ENCODE measurements at places on chromosomes 11 and 22. TPM values are rescaled to one million over a fixed set of nuclear protein-coding genes. Genes with fewer than 3 reads are reported as not detected.
A peak's percentile ranks its signal among the peaks of the same experiment; 100 is the strongest.

MRGPRF gene
- total RNA-seq: 0.50 TPM

CRYBB3 gene
- total RNA-seq: 2.1 TPM

DEPDC7 gene
- total RNA-seq: 1.2 TPM

OSBP gene
- total RNA-seq: 40.4 TPM

DNA sequence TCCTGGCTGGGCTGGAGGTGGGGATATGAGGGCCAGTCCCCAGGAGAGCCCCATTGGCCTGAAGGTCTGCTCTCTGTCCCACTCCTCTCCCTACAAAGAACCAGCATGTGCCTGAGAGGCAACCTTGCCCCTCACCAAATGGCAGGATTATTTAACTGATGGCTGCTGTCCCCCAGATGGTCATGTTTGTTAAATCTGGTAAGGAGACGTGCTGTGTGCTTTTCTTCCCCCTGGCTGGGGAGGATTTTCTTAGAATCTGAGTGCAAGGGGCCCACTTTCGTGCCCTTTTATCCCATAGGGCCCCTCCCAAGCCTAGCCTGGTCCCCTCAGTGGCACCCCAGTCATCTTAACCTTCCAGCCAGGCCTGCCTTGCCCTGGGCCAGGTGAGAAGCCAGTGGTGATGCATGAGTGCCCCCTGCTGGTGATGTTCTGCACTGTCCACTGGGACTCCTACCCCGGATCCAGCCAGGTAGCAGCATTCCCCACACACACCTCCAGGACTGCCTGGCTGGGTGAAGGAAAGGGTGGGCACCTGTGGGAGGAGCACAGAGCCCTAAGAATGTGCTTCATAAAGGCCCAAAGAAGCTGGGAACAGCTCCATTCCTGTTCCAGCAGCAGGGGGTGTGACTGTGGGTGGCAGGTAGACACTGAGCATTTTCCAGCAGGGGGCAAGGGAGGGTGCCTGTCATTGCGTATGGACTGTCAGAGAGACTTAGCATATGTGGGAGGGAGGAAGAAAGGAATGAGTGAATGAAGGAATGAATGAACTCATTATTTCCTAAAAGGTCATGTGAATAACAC lies 28.9 kb downstream of the MFNG start:
- no peak overlapping the region for H3K4me3 ChIP-seq
- peak; percentile 61 for DNase-seq
- peaks cover 27% of the 10 kb centered on the region for H3K4me1 ChIP-seq
- H3K27me3 ChIP-seq: no peaks in the 10 kb centered on the region

DNA sequence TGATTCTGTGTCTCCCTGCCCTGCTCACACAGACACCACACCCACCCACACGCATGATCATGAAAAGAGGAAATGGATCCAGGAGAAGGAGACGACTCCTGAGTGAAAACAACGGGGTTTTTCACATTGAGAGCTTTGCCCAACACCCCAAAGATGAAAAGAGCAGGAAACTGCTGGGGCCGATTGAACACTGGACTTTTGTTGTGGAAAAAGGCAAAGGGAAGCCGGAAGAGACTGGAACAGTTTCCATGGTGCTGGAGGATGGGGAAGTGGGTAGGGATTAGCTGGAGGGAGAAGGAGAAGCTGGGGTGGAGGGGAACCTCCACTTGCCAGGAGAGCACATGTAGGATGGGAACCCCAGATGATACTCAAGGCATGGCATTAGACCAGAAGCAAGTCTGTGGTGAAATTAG lies 5.2 kb upstream of the SLC43A3 start:
- H3K36me3 ChIP-seq: no peaks in the 10 kb centered on the region
- no peak overlapping the region for H3K27ac ChIP-seq
- H3K27me3 ChIP-seq: no peaks in the 10 kb centered on the region

- no peaks in the 10 kb centered on the region for H3K4me1 ChIP-seq
- no peaks in the 10 kb centered on the region for H3K27me3 ChIP-seq
- H3K36me3 ChIP-seq: no peaks in the 10 kb centered on the region
- H3K27ac ChIP-seq: no peak overlapping the region
- H3K4me3 ChIP-seq: no peak overlapping the region
- DNase-seq: no peak
These were observed 12.9 kb downstream of the GNB1L start for GRCh38 chr22:19841641-19842392.

DNA sequence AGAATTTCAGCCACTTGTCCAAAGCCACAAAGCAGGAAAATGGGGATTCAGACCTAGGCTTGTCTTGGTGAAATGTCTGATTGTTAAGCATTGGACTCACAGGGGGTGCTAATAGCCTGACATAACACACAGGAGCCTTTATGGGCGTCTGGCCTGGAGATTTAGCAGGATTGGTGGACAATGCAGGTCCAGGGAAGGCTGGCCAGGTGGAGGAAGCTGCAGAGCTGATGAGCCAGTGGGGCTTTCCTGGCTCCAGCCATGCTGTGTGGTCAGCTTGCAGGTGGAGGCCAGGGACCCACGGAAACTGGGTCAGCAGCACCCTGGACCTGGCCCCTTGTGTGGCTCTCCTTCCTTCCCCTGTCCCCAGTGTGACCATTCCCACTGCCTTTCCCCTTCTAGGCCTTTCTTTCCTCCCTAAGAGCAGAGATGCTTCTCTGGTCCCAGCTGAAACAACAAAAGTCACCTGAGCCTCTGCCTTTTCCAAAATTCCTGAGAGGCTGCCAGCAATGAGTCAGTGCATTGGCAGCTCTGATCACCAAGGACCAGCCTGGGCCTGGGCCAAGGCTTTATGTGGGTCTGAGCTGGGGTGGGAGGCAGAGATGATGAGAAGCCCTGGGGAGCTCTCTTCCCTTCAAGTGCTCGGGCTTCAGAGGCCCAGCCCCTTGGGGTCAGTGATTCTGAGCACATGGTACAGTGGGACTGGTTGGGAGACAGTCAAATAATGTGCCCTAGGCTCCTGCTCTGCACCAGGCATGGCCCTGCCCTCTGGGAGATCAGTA lies 85.2 kb downstream of the CCDC81 start:
- H3K4me3 ChIP-seq: no peak overlapping the region
- H3K36me3 ChIP-seq: no peaks in the 10 kb centered on the region
- H3K4me1 ChIP-seq: peaks cover 31% of the 10 kb centered on the region
- no peaks in the 10 kb centered on the region for H3K27me3 ChIP-seq

GRCh38 chr11:45158891-45159605 lies 12.6 kb downstream of the PRDM11 start:
- H3K4me1 ChIP-seq: no peaks in the 10 kb centered on the region
- H3K27me3 ChIP-seq: no peaks in the 10 kb centered on the region
- H3K4me3 ChIP-seq: no peak overlapping the region

DNA sequence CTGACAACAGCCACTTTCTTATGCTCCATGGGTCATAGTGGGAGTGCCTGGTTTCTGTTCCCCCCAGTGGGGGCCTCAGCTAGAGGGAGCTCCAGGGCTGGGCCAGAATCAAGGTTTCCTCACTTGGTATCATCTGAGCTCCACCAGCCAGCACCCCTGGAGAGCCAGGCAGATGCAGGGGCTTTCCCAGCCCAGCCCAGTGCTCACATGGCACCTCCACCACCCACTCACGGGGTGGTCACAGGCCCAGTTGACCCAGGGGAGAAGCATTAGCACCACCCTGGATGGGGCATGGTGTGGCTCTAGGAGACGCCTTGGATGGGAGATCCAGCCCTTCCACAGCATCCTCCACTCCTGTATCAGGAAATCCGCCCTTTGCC lies 24.1 kb upstream of the WNT7B start:
- no peaks in the 10 kb centered on the region for H3K27me3 ChIP-seq
- no peak overlapping the region for H3K27ac ChIP-seq
- H3K4me3 ChIP-seq: no peak overlapping the region
- H3K4me1 ChIP-seq: peaks cover 14% of the 10 kb centered on the region

DNA sequence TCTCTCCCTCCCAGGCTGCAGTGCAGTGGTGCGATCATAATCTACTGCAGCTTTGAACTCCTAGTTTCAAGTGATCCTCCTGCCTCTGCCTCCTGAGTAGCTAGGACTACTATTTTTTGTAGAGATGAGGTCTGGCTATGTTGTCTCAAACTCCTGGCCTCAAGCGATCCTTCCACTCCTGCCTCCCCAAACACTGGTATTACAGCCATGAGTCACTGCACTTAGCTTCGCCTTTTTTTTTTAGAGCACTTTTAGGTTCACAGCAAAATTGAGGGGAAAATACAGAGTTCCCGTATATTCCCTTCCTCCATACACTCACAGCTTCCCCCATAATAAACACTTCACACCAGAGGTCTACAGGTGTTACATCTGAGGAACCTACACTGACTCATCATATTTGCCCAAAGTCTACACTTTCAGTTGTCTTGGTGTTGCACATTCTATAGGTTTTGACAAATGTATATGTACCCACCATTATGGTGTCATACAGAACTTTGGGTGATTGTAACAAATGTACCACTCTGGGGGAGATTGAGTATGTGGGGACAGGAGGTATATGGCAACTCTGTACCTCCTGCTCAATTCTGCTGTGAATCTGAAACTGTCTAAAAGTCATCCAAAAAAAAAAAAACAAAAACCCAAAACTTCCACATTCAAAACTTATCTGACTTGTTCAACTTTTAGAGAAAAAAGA lies 11.3 kb upstream of the SLC37A4 start:
- DNase-seq: no peak
- H3K4me1 ChIP-seq: no peaks in the 10 kb centered on the region
- no peak overlapping the region for H3K27ac ChIP-seq

DNA sequence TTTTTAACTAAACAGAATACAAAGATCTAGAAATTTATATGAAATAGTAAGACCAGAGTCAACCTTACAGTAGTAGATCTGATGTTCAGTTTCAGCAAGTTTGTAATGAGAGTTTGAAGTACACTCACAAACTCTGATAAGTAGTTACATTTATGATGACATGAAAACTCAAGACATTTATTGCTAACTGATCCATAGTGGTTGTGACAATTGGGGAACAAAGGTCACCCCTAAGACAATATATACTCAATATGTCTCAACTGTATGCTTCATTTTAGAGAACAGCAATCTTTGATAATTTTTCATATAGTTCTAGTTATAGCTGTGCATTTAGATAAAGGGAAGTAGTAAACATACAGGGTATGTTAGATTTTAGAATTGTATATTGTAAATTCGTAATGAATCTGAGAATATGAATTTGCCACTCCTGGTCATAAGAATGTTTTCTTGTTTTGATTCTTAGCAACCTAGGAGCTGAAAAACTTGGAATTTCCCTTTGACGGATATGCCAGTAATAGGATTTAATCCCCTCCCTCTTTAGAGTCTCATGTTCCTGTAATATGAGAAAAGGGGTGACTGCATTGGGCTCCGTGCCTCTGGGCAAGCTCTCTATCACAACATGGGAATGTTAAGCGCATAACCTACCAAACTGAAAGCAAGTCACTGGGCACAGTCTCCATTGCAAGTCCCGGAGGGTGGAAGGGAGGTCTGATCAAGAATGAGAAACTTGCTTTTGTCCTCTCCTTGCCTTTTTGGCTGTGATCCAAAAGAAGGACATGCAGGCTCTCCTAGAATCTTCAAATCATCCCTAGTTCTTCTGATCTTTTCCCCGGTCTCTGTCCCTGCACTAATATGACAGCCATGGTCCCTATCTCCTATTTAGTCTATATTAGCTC lies 11.4 kb downstream of the OR10D3 start:
- DNase-seq: no peak
- H3K4me1 ChIP-seq: no peaks in the 10 kb centered on the region
- no peak overlapping the region for H3K27ac ChIP-seq
- H3K4me3 ChIP-seq: no peak overlapping the region

DNA sequence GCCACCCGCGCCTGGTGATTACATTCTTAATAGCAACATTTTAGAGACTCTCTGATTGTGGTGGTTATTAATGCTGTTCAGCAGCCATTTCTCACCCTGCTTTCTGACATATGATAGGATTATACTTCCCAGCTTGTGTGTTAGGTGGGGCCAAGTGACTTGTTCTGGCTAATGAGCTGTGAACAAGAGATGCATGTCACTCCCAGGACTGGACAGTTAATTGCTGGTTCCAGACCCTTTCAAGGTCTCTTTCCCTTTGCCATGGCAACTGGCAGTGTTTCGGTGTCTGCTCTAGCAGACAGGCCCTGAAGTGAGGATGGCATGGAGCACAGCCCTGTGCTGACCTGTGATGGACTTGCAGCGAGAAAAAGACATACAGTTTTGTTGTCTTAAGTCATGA lies 8.9 kb upstream of the PTPRJ start:
- H3K4me3 ChIP-seq: no peak overlapping the region
- H3K36me3 ChIP-seq: no peaks in the 10 kb centered on the region
- H3K27me3 ChIP-seq: no peaks in the 10 kb centered on the region
- no peak overlapping the region for H3K27ac ChIP-seq

- H3K4me3 ChIP-seq: no peak overlapping the region
- no peak overlapping the region for H3K27ac ChIP-seq
- peaks cover 76% of the 10 kb centered on the region for H3K27me3 ChIP-seq
- H3K4me1 ChIP-seq: no peaks in the 10 kb centered on the region
These were observed 5.5 kb downstream of the B3GAT1 start for GRCh38 chr11:134406264-134407185.

GRCh38 chr11:9738116-9738515 lies 74.2 kb downstream of the SWAP70 start:
- H3K4me1 ChIP-seq: no peaks in the 10 kb centered on the region
- no peak overlapping the region for H3K4me3 ChIP-seq
- H3K36me3 ChIP-seq: no peaks in the 10 kb centered on the region
- DNase-seq: no peak
- H3K27me3 ChIP-seq: no peaks in the 10 kb centered on the region

- no peak for DNase-seq
- no peaks in the 10 kb centered on the region for H3K36me3 ChIP-seq
- no peak overlapping the region for H3K4me3 ChIP-seq
- no peaks in the 10 kb centered on the region for H3K27me3 ChIP-seq
- 0 out of 2 replicates have a peak, but pooled peaks cover 5% of the 10 kb centered on the region for H3K4me1 ChIP-seq
These were observed 10.5 kb downstream of the SMTNL1 start for GRCh38 chr11:57547854-57548377.

- H3K27ac ChIP-seq: no peak overlapping the region
- no peak overlapping the region for H3K4me3 ChIP-seq
- H3K36me3 ChIP-seq: no peaks in the 10 kb centered on the region
- H3K4me1 ChIP-seq: no peaks in the 10 kb centered on the region
These were observed 33.5 kb downstream of the POU2F3 start for GRCh38 chr11:120273432-120273831.

DNA sequence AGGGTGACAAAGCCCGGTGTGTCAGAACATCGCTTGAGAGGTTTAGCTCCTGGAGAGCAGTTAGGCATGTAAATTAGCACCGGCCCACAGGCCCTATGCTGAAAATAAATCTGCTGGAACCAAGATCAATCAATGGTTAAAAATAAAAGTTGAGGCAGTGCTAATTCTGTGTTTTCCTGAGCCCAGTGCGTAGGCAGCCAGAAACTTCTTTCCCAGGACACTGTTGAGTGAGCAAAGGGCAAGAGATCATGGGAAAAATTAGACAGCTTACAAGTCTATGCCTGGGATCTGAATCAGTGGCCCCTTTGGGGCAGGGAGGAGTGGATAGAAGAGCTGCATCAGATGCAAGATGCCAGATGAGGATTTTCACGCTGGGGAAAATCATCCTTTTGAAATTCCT lies 539.2 kb downstream of the BUD13 start:
- no peak for DNase-seq
- H3K27me3 ChIP-seq: peaks cover 37% of the 10 kb centered on the region
- H3K4me1 ChIP-seq: no peaks in the 10 kb centered on the region

- no peak for DNase-seq
- no peak overlapping the region for H3K4me3 ChIP-seq
- no peak overlapping the region for H3K27ac ChIP-seq
- peaks cover 48% of the 10 kb centered on the region for H3K27me3 ChIP-seq
- H3K4me1 ChIP-seq: no peaks in the 10 kb centered on the region
These were observed 44.3 kb downstream of the KCNQ1 start for GRCh38 chr11:2489083-2489482.

GRCh38 chr11:68199295-68199987 lies 13.7 kb downstream of the KMT5B start:
- H3K4me3 ChIP-seq: no peak overlapping the region
- H3K4me1 ChIP-seq: no peaks in the 10 kb centered on the region
- no peaks in the 10 kb centered on the region for H3K27me3 ChIP-seq
- H3K36me3 ChIP-seq: no peaks in the 10 kb centered on the region

All from PC-9 (cell line).